Kidney (tissue), 22 donors: ENCODE measurements at places on chromosomes 5 and 9. TPM values are rescaled to one million over a fixed set of nuclear protein-coding genes. Genes with fewer than 3 reads are reported as not detected.

The RLN2 gene
- total RNA-seq, result 1.1 TPM

GRCh38 chr9:98108531-98109031 lies 10.4 kb downstream of the TRIM14 start:
- DNase-seq, result no peak

- no peak for DNase-seq
Observed at GRCh38 chr5:82991678-82992323, 85.4 kb downstream of the TMEM167A start.

DNA sequence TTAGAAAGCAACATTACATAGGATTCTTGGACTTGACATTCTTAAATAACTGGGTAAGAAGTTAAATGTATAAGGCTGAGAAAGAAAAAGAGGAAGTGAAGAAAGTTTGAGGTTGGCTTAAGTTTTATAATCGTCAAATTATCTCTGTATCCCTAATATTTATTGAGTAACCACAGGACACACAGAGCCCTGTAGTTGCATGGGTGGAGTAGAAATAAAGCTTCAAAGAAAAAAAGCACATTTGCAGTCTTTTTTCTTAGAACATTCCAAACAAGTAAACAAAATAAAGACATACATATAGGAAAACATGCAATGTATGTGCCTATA lies 137.0 kb downstream of the CCDC192 start:
- DNase-seq, result no peak

- no peak for DNase-seq
Observed at GRCh38 chr9:133004999-133005760, 25.6 kb upstream of the GTF3C5 start.

DNA sequence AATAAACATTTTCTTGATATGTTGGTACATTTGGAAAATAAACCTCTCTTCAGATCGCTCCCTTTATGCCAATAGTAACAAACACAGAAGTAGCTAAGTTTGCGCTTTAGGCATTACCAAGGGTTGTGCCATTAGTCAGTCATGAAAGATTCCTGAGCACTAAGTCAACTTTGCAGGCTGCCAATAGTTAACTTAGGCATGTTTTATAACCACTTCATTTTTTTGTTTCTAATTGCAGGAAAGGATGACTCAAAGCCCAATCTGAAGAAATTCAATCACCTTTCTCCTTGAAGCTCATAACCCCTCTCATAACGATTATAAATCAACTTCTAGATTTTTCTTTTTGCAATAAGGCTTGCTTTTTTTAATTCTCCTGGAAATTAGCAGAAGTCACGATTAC lies 517.0 kb downstream of the AGTPBP1 start:
- no peak for DNase-seq

DNA sequence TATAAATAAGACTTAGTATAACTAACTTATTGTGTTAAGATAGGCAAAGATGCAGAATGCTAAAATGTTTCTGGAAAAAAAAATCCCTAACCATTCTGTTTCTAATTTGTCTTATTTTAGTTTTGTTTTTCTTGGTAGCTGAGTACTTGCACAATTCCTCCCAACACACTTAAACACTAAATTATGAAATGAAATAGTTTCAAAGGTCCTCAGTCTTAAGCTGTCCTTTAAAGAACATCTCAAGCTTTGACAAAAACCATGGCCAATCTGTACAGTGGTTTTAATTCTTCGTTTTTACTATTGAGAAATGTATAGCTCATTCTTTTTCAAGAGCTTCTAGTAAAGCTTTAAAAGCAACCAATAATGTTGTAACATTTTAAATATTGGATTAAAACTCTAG lies 171.5 kb downstream of the EDIL3 start:
- no peak for DNase-seq

DNA sequence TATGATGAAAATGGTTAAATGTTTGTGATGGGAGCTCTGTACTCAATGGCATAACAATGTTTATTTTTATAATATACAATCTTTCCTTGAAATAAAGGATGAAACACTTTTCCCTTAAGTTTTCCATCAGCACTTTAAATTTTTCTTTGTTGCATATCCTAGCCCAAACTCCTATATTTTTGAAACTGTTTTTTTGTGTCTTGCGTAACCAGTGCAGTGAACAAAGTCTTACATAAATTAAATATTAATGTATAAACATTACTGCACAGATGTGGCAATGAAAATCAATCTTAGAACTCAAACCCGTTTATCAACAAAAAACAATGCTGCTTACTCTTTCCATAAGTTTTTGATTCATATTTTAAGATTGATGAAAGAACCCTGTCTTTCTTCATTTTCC lies 34.1 kb upstream of the IL31RA start:
- DNase-seq, result no peak

- DNase-seq, result no peak
Observed at GRCh38 chr5:131491749-131492148, 143.3 kb downstream of the RAPGEF6 start.

GRCh38 chr9:130220352-130220751 lies 45.2 kb upstream of the HMCN2 start:
- no peak for DNase-seq

The ARHGAP26 gene
- 85.7 TPM for total RNA-seq

The SLIT3 gene
- total RNA-seq, result 54.1 TPM

DNA sequence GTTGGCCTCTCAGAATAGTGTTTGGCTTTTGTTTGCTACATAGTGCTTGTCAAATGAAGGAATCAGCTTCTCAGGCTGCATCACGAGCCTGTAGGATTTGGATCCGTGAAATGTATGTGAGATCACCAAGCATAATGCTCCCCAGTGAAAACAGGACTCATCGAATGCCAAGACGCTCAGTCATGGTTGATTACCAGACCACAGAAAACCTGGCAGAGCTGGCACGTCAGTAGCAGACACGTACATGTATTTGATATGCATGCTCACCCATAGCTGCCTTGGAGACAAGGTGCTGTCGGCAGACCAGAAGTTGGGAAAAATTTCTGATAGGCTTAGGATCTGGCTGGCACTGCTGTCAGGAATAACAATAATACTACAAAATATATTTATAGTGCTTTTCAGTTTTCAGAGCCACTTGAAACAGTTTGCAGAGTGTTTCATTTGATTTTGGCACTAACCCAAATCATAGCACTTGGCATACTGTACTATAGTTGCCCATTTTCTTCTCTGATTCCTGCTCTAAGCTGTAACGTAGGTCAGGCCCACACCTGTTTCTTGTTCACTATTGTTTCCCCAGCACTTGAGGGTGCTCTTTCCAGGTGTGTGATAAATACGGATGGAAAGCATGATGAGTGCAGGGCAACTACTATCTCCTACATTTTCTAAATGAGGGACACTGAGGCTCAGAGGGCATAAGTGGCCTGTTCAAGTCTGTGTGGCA lies 226.1 kb downstream of the NR3C1 start:
- DNase-seq, result peak; percentile 77

DNA sequence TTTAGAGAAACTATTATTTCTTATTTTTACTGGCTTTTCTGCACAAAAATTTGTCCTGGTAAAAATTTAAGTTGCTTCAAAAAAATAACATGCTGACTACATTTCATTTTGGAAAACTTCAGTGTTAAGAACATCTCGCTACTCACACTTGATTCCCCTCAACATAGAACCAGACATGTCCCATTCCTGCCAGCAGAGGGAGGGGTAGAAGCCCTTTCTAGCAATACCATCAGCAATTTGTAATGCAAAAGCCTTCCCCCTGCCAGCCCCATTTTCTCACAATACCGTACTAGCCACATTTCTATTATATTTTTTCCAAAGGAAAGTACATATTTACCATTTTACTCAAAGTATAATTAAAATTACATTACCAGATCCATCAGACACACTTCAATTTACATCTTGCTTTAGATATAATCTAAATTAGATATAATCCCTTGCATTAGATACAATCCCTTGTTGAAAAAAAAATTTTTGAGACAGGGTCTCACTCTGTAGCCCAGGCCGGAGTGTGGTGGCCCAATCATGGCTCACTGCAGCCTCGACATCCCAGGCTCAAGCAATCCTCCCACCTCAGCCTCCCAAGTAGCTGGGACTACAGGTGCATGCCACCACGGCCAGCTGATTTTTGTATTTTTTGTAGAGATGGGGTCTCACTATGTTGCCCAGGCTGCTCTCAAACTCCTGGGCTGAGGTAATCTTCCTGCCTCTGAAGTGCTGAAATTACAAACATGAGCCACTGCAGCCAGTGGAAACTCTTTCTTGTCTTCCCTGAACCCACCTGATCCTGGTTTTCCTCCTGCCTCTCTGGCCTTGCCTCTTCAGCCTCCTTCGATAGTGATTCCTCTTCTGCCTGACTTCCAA lies 39.6 kb upstream of the IDNK start:
- DNase-seq, result peak; percentile 58

The IFNA13 gene
- total RNA-seq, result not detected

DNA sequence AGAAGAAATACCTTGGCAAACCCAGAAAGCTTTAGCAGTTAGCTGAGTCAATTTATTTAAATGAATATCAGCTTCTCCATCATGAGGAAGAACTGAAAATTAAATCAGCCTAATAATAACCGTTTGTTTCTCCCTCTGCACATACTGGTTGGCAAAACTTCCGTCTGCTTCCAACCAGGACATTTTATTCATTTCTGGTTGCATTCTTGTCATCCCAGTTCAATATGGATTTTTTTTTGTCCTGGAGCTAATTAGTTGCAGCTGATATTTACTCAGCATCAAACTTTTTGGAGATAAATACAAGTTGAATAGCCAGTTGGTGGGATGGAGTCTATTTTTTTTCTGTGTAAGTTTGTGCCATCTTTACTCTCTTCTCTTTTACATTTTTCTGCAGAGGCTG lies 126.5 kb upstream of the GDNF start:
- no peak for DNase-seq

The FTMT gene
- total RNA-seq, result not detected

The ALDH1A1 gene
- total RNA-seq, result 191 TPM

- peak; percentile 94 for DNase-seq
Observed at GRCh38 chr5:611731-612486, at the start of gene CEP72. CEP72 (plus strand) TSS chr5:612340; CDS start chr5:612362, 22 bp downstream.

- peak; percentile 34 for DNase-seq
Observed at GRCh38 chr5:31701642-31702299, 62.8 kb downstream of the PDZD2 start.

DNA sequence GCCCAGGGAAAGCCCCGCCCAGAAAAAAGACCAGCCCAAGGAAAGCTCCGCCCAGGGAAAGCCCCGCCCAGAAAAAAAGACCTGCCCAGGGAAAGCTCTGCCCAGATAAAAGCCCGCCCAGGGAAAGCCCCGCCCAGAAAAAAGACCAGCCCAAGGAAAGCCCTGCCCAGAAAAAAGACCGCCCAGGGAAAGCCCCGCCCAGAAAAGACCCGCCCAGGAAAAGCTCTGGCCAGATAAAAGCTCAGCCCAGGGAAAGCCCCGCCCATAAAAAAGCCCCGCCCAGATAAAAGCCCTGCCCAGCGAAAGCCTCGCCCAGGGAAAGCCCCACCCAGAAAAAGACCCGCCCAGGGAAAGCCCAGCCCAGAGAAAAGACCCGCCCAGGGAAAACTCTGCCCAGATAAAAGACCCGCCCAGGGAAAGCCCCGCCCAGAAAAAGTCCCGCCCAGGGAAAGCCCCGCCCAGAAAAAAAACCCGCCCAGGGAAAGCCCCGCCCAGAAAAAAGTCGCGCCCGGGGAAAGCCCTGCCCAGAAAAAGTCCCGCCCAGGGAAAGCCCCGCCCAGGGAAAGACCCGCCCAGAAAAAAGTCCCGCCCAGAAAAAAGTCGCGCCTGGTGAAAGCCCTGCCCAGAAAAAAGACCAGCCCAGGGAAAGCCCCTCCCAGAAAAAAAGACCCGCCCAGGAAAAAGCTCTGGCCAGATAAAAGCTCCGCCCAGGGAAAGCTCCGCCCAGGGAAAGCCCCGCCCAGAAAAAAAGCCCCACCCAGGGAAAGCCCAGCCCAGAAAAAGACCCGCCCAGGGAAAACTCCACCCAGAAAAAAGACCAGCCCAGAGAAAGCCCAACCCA lies 11.9 kb downstream of the GRIN1 start:
- no peak for DNase-seq

DNA sequence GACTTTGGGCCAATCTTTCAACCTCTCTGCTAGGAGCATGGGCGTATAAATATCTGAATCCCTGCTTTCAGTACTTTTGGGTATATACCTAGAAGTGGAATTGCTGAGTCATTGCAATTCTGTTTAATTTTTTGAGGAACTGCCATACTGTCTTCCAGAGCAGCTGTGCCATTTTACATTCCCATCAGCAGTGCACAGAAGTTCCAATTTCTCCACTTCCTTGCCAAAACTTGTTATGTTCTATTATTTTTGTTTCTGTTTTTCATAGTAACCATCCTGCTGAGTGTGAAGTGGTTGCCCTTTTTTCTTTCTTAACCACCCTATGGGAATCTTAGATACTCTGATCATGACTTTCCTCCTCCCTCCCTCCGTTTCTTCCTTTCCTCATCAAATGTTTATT lies 11.1 kb upstream of the CCIN start:
- DNase-seq, result no peak

- no peak for DNase-seq
Observed at GRCh38 chr5:149338364-149338763, 6.9 kb upstream of the GRPEL2 start.

DNA sequence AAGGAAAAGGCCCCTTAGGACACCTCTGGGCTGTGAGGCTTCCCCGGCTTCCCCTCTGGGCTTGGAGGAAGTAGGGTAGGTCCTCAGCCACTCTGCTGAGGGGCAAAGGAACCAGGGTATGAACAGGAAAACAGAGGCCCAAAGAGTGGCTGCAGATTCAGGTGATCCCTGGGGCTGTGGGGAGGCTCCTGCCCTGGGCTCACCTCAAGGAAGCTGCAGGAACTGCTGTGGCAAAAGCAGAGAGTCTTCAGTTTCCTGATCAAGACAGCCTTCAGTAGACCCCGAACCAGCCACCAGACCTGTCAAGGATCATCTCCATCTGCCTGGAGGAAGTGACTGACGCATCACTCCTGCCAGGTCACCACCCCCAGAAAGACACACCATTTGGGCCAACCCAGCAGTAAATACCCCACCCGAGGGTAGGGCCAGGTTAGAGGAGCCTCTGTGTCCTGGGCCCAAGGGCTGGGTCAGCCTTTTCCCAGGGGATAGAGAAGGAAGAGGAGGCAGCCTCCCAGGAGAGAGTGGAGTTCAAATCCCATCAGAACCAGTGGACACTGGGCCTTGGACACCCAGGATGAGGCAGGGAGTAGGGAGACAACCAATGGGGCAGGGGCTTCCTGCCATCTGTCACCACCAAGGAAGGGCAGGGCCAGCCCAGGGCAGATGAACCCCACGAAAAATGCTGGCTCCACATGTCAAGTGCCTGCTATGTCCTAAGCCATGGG lies 5.8 kb upstream of the ST6GALNAC6 start:
- DNase-seq, result no peak

DNA sequence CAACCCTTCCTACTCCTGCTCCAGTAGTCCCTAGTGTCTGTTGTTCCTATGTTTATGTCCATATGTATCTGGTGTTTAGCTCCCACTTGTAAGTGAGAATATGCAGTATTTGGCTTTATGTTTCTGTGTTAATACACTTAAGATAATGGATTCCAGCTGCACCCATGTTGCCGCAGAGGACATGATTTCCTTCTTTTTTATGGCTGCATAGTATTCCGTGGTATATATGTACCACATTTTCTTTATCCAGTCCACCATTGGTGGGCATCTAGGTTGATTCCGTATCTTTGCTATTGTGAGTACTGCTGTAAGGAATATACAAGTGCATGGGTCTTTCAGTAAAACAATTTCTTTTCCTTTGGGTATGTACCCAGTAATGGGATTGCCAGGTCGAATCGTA lies 5.2 kb upstream of the ARRDC3 start:
- DNase-seq, result no peak

GRCh38 chr5:41831155-41831554 lies 39.1 kb downstream of the OXCT1 start:
- DNase-seq, result no peak
